ENCODE measurements at places on chromosomes 2 and 18.

- DNase-seq = no peak
Measured at GRCh38 chr2:170984079-170984478, 55.0 kb downstream of the GORASP2 start.

GRCh38 chr18:78505851-78506461 lies 473.7 kb upstream of the SALL3 start:
- DNase-seq = no peak

- DNase-seq = no peak
Measured at GRCh38 chr2:41722668-41723369, 325.0 kb upstream of the PKDCC start.

- no peak for DNase-seq
Measured at GRCh38 chr18:78979056-78979729, 425 bp upstream of the SALL3 start.

DNA sequence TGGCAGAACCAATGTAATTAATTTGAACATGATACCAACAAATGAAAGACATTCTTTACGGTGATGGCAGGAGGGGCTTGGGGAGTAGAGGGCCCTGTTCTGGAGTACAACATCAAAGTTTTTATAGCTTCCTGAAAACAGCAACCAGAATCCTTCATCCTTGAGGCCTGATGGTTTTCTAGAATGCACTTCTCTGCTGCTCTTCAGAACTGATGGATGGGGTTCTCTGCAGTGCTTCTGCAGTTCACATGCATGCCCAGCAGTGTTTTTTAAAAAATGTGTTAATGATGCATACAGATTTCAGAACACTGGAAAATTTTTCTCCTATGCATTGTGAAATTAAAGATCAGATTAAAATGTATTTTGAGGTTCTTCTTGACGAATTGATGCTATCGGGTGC lies 2.5 kb downstream of the LTBP1 start:
- no peak for DNase-seq

- DNase-seq = no peak
Measured at GRCh38 chr2:66233981-66234380, 200.9 kb upstream of the MEIS1 start.

GRCh38 chr2:101121174-101121573 lies 30.0 kb downstream of the TBC1D8 start:
- DNase-seq = no peak

GRCh38 chr2:129481306-129482219 lies 497.9 kb upstream of the RAB6C start:
- DNase-seq = no peak

DNA sequence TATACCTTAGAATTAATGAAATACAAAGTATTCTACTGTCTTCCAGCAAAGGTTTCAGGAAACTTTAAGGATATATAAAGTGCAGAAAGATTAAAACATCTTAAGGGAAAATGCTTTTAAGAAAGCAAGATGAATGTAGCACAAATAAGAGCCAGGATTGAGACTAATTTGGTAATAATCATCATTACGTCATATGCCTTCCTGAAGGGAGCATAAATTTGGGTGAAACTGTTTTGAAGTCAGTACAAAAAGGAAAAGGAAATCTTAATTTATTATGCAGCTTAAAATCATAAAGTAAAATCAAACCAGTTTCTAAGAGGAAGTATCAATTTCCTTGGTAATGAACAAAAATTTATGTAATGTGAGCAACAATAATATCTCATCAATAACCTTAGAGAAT lies 221.7 kb downstream of the CTNNA2 start:
- DNase-seq = no peak

DNA sequence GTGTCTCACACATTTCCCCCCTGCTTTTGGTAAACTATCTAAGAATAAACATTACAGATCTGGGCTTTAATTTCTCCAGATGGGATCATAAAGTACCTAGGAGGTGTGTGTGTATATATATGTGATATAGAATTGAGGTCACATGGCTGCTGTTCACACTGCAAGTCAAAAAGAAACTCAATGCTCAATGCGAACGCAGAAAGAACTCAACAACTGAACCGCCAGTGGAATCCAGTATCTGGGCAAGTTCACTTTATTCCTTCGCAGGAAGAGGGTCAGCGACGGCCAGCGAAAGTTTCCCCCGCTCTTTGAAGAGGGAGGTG lies 17.7 kb downstream of the POU3F3 start:
- no peak for DNase-seq

GRCh38 chr2:73914667-73915066 lies 12.0 kb upstream of the DGUOK start:
- no peak for DNase-seq

GRCh38 chr2:215994911-215995310 lies 18.4 kb downstream of the MREG start:
- DNase-seq = no peak

GRCh38 chr2:32712870-32713269 lies 85.0 kb downstream of the TTC27 start:
- DNase-seq = no peak

- no peak for DNase-seq
Measured at GRCh38 chr2:217192366-217192765, 332.5 kb upstream of the TNP1 start.

- DNase-seq = no peak
Measured at GRCh38 chr2:174593574-174594203, 3.9 kb downstream of the WIPF1 start.

- DNase-seq = peak; percentile 64
Measured at GRCh38 chr2:240920783-240921231, 14.7 kb downstream of the CROCC2 start.

DNA sequence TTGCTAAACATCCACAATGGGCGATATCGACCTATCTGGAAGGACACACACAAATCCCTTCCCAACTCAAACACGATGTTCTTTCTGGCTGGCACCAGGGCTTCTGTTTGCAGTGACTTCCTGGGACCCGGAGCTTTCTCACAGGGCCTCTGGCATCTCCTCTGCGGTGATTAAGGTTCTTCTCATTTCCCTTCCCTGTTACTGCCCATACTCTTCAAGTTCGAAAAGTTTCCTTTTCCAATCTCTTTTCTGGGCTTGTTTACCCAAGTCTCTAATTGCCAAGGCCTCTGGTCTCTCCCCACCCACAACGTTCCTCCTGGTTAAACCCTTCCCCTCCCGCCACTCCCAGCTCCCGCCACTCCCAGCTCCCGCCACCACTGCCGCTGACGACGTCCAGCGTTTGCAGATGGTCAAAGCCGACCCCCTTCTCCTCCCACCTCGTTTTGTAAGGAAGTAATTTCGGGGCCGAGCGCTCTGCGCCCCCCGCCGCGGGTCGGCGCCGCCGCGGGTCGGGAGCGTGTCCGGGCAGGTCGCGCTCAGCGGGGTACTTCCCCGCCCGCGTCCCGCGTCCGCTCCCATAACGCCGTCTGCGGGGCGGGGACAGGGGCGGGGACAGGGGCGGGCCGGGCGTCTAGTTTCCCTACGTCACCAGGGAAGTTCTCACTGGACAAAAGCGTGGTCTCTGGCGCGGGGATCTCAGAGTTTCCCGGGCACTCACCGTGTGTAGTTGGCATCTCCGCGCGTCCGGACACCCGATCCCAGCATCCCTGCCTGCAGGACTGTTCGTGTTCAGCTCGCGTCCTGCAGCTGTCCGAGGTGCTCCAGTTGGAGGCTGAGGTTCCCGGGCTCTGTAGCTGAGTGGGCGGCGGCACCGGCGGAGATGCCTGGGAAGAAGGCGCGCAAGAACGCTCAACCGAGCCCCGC lies at the start of gene PMAIP1:
Gene PMAIP1, plus strand, starts transcription at position 699 of the 924 bp plus-strand sequence. Its CDS starts 182 bp downstream, at position 881.
- peak; percentile 89 for DNase-seq

DNA sequence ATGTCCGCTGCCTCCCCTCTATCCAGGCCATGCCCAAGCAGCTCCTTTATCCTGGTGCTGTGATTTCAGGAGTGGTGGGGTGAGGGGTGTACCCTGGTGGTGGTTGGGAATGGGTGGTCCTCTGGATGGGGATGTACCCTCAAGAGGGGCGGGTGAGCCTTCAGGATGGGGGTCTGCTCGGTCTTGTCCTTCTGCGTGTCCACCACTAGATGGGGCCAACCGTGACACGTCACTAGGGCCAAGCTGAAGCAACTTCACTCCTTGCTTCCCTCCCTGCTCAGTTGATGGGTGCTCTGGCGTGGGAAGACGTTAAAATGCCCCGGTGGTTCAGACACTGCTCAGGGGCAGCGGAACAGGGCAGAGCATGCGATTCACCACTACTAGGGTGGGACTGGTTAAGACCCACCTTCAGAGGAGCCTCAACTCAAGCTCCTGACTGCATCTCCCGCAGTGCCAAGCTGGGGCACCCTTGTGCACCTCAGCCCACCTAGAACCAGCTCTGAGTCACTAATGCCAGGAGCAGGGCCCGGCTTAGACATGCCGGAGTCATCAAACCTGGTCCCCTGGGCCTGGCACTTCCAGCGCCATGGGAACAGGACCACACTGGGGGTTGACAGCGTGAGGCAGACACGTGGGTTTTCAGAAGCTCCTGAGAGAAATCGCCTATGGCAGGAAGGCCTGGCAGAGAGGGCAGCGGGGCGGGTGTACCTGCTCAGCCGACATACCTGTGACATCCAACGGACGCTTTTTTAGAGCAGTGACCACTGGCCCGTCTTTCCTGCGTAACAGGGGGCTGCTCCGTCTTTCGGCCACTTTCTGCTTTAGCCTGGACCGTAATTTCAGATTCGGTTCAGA lies 256.7 kb downstream of the HDAC4 start:
- DNase-seq = no peak

- no peak for DNase-seq
Measured at GRCh38 chr2:161243312-161243711, 64.9 kb upstream of the PSMD14 start.

GRCh38 chr18:57909620-57910019 lies 106.5 kb upstream of the ATP8B1 start:
- DNase-seq = no peak

- no peak for DNase-seq
Measured at GRCh38 chr2:73952499-73953446, 26.1 kb downstream of the DGUOK start.

GRCh38 chr18:13416208-13416607 lies 197.6 kb downstream of the LDLRAD4 start:
- DNase-seq = no peak

DNA sequence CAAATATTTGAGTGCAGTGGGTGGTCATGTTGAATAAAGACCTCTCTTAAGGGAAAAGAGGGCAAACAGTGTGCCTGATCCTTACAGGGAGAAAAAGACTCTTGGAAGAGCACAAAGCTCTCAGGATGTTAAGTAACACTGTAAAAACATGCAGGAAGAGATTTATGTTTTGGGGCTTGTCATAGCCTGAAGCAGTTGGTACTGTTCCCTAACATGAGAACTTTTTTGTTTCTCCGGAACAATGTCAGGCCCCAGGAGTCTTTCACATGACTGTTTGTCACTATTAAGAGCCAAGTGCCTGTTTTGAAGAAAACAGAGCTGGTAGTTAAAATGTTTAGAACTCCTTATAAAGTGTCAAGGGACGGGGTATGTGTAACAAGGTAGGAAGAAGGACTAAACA lies 83.7 kb upstream of the B3GNT2 start:
- DNase-seq = no peak

DNA sequence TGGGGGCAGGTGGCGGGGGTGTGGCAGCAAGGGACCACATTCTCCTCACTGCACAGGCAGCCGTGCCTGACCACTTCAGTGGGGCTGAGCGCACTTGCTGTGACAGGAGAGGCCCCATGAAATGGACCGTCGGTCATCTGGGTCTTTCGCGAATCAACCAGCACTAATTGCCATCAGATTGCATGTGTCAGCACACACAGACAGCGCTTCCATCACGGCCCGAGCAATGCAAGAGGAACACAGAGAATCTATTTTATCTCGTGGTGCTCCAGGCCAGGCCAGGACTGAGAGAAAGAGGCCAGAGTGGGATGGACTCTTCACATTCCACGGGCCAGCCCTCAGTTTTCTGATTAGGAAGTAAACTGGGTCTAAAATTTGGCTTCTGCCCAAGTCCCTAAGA lies 87.0 kb downstream of the EIPR1 start:
- DNase-seq = peak; percentile 58

GRCh38 chr2:105736145-105736544 lies 8.6 kb upstream of the NCK2 start:
- DNase-seq = no peak

DNA sequence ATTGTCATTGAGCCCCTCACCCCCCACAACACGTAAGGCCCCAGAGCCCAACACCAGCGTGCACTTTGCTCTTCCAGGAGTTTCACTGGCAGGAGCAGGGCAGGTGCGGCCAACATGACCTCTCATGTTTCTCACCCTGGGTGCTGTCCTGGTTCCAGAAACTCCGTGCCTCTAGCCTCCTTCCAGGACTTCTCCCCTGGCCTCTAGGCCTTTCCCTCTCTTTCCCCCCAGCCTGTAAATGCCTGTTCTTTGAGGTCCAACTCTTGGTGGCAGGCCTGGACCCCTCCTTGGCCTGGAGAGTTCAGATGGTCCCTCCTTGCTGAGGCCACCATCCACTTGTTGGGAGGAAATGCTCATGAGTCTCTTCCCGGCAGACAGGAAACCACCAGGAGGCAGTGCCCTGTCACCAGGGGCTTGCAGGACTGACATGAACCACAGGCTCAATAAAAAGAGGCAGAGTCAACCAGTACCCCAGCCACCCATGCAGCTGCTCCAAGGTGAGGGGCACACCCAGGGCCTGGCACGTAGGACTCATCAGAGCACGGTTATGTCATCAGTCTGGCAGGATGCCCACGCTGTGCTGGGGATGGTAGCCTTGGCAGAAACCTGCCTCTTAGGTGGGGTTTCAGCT lies 1.5 kb downstream of the MALL start:
- peak; percentile 75 for DNase-seq

GRCh38 chr2:240212425-240213225 lies 72.2 kb upstream of the OTOS start:
- DNase-seq = peak; percentile 42
